Ascending aorta (tissue), 2 donors: ENCODE measurements at places on chromosomes 6 and 20. TPM values are rescaled to one million over a fixed set of nuclear protein-coding genes. Genes with fewer than 3 reads are reported as not detected.

RGL2 gene
- 63.9 TPM for total RNA-seq

TREML1 gene
- total RNA-seq: not detected

ANGPT4 gene
- total RNA-seq: 5.7 TPM

- H3K27me3 ChIP-seq: no peaks in the 10 kb centered on the region
- DNase-seq: no peak
- no peaks in the 10 kb centered on the region for H3K4me1 ChIP-seq
- H3K27ac ChIP-seq: no peak overlapping the region
- no peaks in the 10 kb centered on the region for H3K36me3 ChIP-seq
- no peak overlapping the region for H3K4me3 ChIP-seq
Observed at GRCh38 chr6:85275338-85275985, 174.4 kb upstream of the NT5E start.

DNA sequence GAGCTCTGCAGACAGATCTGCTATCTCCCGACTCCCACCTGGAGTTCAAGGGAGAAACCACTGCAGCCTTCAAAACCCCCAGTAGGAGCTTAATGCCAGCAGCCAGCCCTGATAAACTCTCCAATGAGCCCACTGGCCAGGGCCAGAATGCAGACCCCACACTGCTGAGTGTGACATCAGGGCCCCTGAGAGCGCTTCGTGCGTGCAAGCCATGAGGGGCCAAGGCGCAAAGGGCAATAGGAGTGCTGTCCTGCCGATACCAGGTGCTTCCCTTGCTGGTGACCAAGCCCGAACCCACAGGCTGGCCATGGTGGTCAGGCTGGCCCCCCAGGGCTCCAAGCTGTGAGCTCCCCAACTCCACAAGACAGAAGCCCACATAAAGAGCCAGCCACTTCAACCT lies 33.2 kb upstream of the CST7 start:
- H3K27ac ChIP-seq: no peak overlapping the region
- no peak for DNase-seq
- no peak overlapping the region for H3K4me3 ChIP-seq
- H3K27me3 ChIP-seq: no peaks in the 10 kb centered on the region
